ENCODE measurements at places on chromosomes 6 and 20. TPM values are rescaled to one million over a fixed set of nuclear protein-coding genes. Genes with fewer than 3 reads are reported as not detected.

- no peaks in the 10 kb centered on the region for H3K27me3 ChIP-seq
- H3K4me3 ChIP-seq: no peak overlapping the region
- H3K36me3 ChIP-seq: no peaks in the 10 kb centered on the region
- H3K27ac ChIP-seq: no peak overlapping the region
- DNase-seq: no peak
- no peaks in the 10 kb centered on the region for H3K4me1 ChIP-seq
Observed at GRCh38 chr6:21559238-21559637, 34.3 kb upstream of the SOX4 start.

- peaks cover 7% of the 10 kb centered on the region for H3K4me1 ChIP-seq
- H3K27ac ChIP-seq: no peak overlapping the region
- H3K27me3 ChIP-seq: peaks cover 15% of the 10 kb centered on the region
- no peak overlapping the region for H3K4me3 ChIP-seq
Observed at GRCh38 chr6:43120944-43121913, 45.1 kb downstream of the PTK7 start.

DNA sequence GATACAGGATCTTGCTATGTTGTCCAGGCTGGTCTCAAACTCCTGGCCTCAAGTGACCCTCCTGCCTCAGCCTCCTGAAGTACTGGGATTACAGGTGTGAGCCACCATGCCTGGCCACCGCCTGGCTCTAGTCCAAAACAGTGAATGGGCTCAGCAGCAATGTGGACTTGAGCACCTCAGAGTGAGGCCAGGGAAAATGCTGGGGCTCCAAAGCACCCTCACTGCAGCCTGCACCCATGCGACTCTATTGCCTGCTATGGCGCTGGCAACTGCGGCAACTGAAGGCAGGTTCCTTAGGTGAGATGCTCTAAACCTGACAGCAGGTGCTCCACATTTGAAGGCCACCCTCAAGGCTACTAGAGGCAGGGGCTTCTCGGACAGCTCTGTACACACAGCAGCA lies 26.5 kb downstream of the MAP1LC3A start:
- H3K27me3 ChIP-seq: peaks cover 7% of the 10 kb centered on the region
- H3K4me3 ChIP-seq: no peak overlapping the region
- no peak for DNase-seq
- peaks cover 19% of the 10 kb centered on the region for H3K4me1 ChIP-seq
- H3K36me3 ChIP-seq: peaks cover 3% of the 10 kb centered on the region

DNA sequence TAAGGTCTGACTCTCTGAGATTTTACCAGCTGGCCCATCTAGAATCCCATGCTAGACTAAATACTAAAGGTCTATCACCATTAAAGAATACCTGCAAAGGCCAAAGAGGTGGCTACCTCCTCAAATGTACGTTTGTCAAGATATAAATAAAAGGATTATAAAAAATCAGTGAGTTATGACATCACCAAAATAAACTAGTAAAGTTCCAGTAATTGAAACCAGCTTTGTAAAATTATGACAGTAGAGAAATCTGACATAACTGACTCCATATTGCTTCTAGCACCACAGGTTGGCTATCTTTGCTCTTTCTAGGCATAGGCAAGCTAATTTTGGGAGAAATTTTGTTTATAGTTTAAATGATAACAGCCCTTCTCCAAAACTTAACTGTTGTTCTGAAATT lies 536.3 kb downstream of the TFAP2A start:
- DNase-seq: no peak
- H3K27me3 ChIP-seq: peaks cover 3% of the 10 kb centered on the region
- H3K27ac ChIP-seq: no peak overlapping the region
- H3K4me1 ChIP-seq: no peaks in the 10 kb centered on the region
- H3K4me3 ChIP-seq: no peak overlapping the region
- H3K36me3 ChIP-seq: no peaks in the 10 kb centered on the region

- H3K27me3 ChIP-seq: peaks cover 12% of the 10 kb centered on the region
- DNase-seq: no peak
- peaks cover 40% of the 10 kb centered on the region for H3K36me3 ChIP-seq
Observed at GRCh38 chr6:33683576-33684427, 27.7 kb downstream of the UQCC2 start.

DNA sequence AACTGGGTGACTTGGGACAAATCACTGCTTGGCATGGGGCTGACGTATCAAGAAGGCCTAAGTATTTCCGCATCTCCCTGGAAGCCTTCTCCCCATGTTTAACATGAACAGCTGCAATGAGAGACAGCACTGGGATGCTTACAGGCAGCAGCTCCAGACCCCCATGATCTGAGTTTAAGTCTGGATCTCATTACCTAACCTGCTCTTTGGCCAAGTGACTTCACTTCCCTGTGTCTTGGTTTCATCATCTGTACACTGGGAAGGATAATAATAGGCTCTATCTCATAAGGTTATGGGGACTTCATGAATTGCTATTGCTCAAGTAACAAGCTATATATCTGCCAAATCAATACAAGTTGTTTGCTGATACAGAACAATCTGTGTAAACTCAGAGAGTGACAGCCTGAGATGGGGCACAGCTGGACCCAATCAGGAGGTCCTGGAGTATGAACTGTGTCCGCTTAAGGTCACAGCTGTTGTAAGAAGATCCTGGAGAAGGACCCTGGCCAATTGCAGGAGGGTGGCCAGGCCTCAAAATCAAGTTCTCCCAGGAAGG lies 56.0 kb downstream of the TGM2 start:
- H3K4me1 ChIP-seq: peaks cover 7% of the 10 kb centered on the region
- H3K36me3 ChIP-seq: no peaks in the 10 kb centered on the region
- DNase-seq: no peak

- DNase-seq: peak; percentile 58
- no peaks in the 10 kb centered on the region for H3K27me3 ChIP-seq
- H3K27ac ChIP-seq: no peak overlapping the region
Observed at GRCh38 chr20:53157443-53158408, 185.6 kb downstream of the TSHZ2 start.

GRCh38 chr20:23782366-23782983 lies 31.7 kb upstream of the CST1 start:
- no peaks in the 10 kb centered on the region for H3K4me1 ChIP-seq
- H3K36me3 ChIP-seq: no peaks in the 10 kb centered on the region
- no peak overlapping the region for H3K4me3 ChIP-seq
- DNase-seq: peak; percentile 44
- no peak overlapping the region for H3K27ac ChIP-seq

DNA sequence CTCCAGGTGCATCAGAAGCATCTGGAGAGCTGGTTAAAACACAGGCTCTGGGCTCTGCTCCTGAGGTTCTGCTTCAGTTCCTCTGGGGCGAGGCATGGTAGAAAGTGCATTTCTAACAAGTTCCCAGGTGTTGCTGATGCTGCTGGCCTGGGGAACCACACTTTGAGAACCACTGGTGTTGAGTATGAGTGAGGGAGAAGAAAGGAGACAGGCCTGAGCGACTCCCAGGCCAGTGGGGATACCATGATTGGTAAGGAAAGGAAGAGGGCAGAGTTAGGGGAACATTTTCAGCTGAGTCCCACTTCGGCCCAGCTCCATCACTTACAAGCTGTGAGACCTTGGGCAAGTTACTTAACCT lies 36.8 kb downstream of the KIAA1755 start:
- no peak overlapping the region for H3K27ac ChIP-seq
- peaks cover 3% of the 10 kb centered on the region for H3K27me3 ChIP-seq
- no peaks in the 10 kb centered on the region for H3K36me3 ChIP-seq
- peaks cover 11% of the 10 kb centered on the region for H3K4me1 ChIP-seq
- H3K4me3 ChIP-seq: no peak overlapping the region

GRCh38 chr6:147204060-147204785 lies at the start of gene STXBP5:
Gene STXBP5 (plus strand): TSS chr6:147204417. CDS start chr6:147204533, 116 bp downstream.
- peak; percentile 64 for DNase-seq
- H3K36me3 ChIP-seq: peaks cover 9% of the 10 kb centered on the region
- peaks cover 25% of the 10 kb centered on the region for H3K4me1 ChIP-seq
- peak within 1 kb of the TSS; percentile 98 for H3K4me3 ChIP-seq
- H3K27me3 ChIP-seq: peaks cover 16% of the 10 kb centered on the region

- peaks cover 2% of the 10 kb centered on the region for H3K4me1 ChIP-seq
- DNase-seq: no peak
- no peak overlapping the region for H3K27ac ChIP-seq
Observed at GRCh38 chr6:20266851-20267608, 54.8 kb upstream of the MBOAT1 start.

DNA sequence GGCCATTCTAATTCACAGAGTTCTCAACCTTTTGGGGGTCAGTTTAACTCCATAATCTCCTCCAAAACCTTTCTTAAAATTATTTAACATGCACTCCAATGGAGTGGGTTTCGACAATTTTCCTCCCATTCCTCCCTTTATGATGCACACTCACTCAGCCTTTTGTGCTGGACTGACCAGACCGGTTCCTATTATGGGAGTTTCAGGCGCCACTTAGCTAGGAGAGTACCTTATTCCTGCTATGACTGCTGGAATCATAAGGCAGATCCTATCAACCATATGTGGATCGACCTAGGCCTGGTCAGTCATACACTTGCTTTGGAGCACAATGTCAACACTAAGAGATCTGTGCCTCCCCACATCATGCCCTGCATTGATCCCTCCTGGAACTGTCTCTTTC lies 63.9 kb upstream of the MOCS1 start:
- H3K36me3 ChIP-seq: peaks cover 12% of the 10 kb centered on the region
- H3K27ac ChIP-seq: no peak overlapping the region
- no peak for DNase-seq
- H3K4me1 ChIP-seq: no peaks in the 10 kb centered on the region

- no peak overlapping the region for H3K4me3 ChIP-seq
- H3K4me1 ChIP-seq: peaks cover 11% of the 10 kb centered on the region
- H3K27me3 ChIP-seq: peaks cover 2% of the 10 kb centered on the region
- H3K27ac ChIP-seq: no peak overlapping the region
- H3K36me3 ChIP-seq: no peaks in the 10 kb centered on the region
Observed at GRCh38 chr6:44028789-44029310, 98.4 kb downstream of the MRPL14 start.

- no peak overlapping the region for H3K4me3 ChIP-seq
- no peaks in the 10 kb centered on the region for H3K4me1 ChIP-seq
- no peak overlapping the region for H3K27ac ChIP-seq
- DNase-seq: no peak
Observed at GRCh38 chr6:131615275-131615674, 12.8 kb downstream of the MED23 start.

GRCh38 chr6:107735906-107736635 lies 88.0 kb downstream of the SCML4 start:
- H3K27me3 ChIP-seq: peaks cover 1% of the 10 kb centered on the region
- no peak overlapping the region for H3K4me3 ChIP-seq
- no peaks in the 10 kb centered on the region for H3K36me3 ChIP-seq
- H3K4me1 ChIP-seq: peaks cover 19% of the 10 kb centered on the region
- H3K27ac ChIP-seq: no peak overlapping the region

DNA sequence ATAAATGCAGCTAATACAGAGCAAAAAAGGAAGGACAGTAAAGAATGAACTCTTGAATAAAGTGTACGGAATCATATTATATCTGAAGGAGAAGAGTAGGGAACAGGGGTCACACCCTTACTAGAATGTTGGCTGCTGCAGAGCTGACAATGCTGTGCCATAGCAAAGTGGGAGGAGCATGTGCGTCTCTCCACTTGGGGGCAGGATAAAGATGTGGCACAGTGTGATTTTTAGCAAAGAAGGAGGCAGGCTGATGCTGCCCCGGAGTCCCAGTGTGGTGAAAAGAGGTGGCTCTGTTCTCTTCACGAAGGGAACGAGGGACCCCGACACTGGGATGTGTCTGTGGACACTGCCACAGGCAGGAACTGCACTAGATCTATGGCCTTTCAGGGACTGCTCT lies 67.5 kb downstream of the INSM1 start:
- no peak overlapping the region for H3K4me3 ChIP-seq
- DNase-seq: no peak
- H3K36me3 ChIP-seq: peaks cover 5% of the 10 kb centered on the region
- H3K27me3 ChIP-seq: peaks cover 6% of the 10 kb centered on the region

GRCh38 chr6:105872249-105872648 lies 213.9 kb upstream of the PRDM1 start:
- peaks cover 5% of the 10 kb centered on the region for H3K4me1 ChIP-seq
- H3K4me3 ChIP-seq: no peak overlapping the region
- no peaks in the 10 kb centered on the region for H3K27me3 ChIP-seq
- no peak overlapping the region for H3K27ac ChIP-seq
- DNase-seq: no peak
- no peaks in the 10 kb centered on the region for H3K36me3 ChIP-seq

- H3K27me3 ChIP-seq: no peaks in the 10 kb centered on the region
- no peak overlapping the region for H3K27ac ChIP-seq
- no peaks in the 10 kb centered on the region for H3K36me3 ChIP-seq
- no peak for DNase-seq
Observed at GRCh38 chr6:121780325-121781321, 345.2 kb downstream of the GJA1 start.

DNA sequence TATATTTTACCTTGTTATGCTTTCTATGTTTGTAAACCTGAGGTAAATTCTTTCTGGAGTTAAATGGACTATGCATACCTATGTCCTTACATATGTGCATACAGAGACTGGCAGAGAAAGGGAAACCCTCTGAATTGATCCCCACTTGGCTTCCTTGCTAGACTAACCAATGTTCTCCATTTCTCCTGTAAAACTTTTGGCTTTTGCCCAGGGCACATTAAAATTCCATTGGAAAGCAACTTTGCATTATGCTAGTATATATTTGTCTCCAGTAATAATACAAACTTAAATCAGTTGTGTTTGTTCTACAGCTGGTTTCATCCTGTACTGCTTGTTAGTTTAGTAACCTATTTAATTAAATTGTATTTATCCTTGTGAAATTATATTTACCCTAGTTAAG lies 646.0 kb upstream of the MARCKS start:
- H3K27ac ChIP-seq: no peak overlapping the region
- no peaks in the 10 kb centered on the region for H3K36me3 ChIP-seq
- no peak for DNase-seq
- peaks cover 1% of the 10 kb centered on the region for H3K27me3 ChIP-seq

DNA sequence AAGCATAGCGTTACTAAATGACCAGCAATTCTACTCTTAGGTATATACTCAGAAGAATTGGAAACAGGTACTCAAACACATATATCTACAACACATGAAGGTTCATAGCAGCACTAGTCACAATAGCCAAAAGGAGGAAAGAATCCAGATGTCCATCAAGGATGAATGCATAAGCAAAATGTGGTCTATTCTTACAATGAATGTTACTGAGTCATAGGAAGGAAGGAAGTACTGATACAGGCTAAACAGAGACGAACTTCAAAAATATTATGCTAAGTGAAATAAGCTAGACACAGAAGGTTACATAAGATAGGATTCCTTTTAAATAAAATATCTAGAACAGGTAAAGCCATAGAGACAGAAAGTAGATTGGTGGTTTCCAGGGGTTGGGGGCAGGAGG lies 93.5 kb downstream of the MAP3K7 start:
- peaks cover 2% of the 10 kb centered on the region for H3K27me3 ChIP-seq
- no peak for DNase-seq
- peaks cover 66% of the 10 kb centered on the region for H3K4me1 ChIP-seq
- peaks cover 5% of the 10 kb centered on the region for H3K36me3 ChIP-seq
- H3K4me3 ChIP-seq: no peak overlapping the region

- H3K36me3 ChIP-seq: no peaks in the 10 kb centered on the region
- H3K27ac ChIP-seq: no peak overlapping the region
- no peak for DNase-seq
- no peak overlapping the region for H3K4me3 ChIP-seq
- H3K4me1 ChIP-seq: no peaks in the 10 kb centered on the region
Observed at GRCh38 chr6:16727996-16728395, 33.3 kb downstream of the ATXN1 start.

TSPO2 gene
- not detected for total RNA-seq

HRH3 gene
- not detected for total RNA-seq

COL9A1 gene
- 0.77 TPM for total RNA-seq

FAM217A gene
- total RNA-seq: not detected

PRDM13 gene
- total RNA-seq: not detected

RALY gene
- total RNA-seq: 168 TPM

NOTCH4 gene
- total RNA-seq: 151 TPM

BPIFA1 gene
- total RNA-seq: not detected

VSTM2L gene
- 1.6 TPM for total RNA-seq

TTK gene
- 6.6 TPM for total RNA-seq

CLDN20 gene
- 0.23 TPM for total RNA-seq
